ENCODE measurements at places on chromosomes 5 and 9.
A peak's percentile ranks its signal among the peaks of the same experiment; 100 is the strongest.

DNA sequence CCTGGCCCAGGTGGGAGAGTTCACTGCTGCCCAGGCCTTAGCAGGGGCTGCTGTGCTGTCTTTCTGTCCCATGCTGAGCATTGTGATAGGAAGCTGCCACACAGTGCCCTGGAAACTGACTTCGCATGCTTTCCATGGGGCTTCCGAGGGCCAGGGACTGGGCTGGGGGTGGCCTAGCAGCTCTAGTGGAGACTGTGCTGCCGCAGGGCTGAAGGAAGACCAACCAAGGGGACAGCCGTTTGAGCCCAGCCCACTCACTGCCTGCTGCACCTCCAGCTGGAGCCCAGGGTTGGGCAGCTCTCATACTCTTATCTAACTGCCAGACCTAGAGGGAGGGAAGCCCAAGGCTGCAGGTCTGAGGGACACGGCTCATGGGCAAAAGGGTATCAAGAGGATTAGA, 79.2 kb downstream of the RGS3 start:
- DNase-seq: no peak

DNA sequence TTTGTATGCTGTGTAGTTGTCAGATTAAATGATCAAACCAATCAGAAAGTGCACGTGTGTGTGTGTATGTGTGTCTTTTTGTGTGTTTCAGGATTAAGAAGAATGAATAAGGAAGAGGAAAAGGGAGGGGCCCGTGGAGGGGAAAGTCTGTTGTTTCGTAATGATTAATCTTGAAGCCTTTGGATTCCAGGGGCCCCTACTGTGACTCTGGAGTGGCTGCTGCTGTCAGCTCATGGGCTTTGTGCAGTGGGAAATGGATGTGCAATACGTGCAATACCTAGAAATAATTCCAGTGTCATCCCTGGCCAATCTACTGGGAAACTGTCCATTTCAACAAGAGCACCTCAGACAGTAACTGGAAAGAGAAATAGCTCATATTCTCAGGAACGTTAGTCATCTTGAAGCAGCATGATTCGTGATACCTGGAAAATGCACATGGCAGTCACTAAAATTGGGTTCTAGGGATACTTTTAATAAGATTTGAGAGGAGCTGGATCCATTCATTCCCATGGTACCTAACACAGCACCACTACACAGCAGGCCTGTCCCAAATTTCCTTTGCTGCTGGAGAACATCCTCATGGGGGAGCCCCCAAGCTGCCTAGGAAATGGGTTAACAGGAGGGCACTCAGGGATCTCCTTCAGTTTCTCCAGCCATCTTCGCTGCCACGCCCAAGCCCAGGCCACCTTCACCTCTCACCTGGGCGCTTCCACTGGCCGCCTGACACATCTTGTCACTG, 186.3 kb downstream of the NR3C1 start:
- no peak for DNase-seq

GRCh38 chr5:112418659-112419163, 366 bp downstream of the EPB41L4A start:
- DNase-seq: no peak

GRCh38 chr5:107519900-107520354, 150.8 kb downstream of the EFNA5 start:
- DNase-seq: no peak

DNA sequence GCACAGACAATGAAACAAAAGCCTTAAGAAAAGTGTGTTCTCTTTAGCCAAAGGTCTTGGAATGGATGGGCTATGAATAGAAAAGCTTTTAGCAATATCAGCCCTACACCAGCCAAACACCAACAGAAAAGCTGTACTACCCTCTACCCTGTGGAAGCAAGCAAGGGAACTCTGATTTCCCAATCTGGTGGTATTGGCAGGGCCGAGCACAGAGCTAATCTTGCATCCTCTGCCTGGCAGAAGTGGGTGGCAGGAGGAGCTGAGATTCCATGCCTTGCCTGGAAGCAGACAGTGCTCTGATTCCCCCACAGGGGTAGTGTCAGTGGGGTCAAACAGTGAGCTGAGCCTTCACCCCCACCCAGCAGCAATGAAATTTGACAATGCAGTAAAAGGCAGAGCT, 29.6 kb upstream of the ZNF782 start:
- no peak for DNase-seq

GRCh38 chr5:32506799-32507198, 62.3 kb upstream of the ZFR start:
- no peak for DNase-seq

DNA sequence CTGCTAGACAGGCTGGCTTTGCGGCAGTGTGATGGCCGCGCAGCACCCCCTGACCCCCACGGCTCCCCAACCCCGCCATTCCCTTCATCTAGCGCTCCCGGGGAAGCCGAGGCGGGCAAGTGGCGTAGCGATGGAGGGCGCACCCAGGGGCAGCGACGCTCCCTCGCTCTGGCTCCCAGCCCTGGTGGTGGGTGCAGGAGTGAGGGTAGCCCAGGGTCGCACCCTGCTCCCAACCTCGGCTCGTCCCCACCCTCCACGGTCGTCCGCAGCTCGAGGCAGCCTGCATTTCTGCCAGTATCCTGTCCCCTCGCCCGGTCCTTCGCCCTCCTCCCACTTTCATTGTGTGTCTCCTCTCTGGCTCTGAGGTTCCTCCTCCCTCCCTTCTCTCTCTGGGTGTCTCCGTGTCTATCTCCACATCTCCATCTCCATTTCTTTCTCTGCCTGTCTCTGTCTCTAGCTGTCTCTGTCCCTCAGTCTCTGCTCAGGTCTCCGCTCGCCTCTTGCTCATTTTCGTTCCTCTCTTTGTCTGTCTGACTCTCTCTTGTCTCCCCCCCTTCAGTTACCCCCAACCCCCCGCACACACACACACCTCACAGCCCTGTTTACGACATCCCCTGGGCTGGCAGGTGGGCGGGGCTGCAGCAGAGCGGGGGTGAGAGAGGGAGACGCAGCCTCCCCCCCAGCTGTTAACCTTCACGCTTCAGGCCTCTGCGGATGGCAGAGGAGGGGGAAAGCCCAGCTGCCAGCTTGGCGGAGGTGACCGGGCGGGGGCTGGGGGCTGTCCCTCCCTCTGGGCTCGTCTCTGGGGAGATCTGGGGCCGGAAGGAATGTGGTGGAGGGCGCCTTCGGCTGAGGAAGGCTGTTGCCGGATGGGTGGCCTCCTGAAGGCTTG, 48.7 kb upstream of the PSD2 start:
- peak; percentile 60 for DNase-seq

DNA sequence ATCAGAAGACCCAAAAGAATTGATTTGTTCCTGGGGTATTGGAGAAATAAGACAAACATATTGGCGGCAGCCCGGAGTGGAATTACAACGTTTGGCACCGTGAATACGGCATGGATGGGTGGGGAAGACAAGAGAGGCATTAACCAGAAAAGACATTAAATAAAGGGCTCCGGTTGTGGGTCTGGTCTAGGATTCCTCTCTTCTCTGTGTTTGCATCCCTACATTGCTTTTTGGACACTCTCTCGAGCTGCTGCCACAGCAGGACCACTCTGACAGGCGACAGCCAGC, 138.7 kb upstream of the PALM2AKAP2 start:
- DNase-seq: no peak

DNA sequence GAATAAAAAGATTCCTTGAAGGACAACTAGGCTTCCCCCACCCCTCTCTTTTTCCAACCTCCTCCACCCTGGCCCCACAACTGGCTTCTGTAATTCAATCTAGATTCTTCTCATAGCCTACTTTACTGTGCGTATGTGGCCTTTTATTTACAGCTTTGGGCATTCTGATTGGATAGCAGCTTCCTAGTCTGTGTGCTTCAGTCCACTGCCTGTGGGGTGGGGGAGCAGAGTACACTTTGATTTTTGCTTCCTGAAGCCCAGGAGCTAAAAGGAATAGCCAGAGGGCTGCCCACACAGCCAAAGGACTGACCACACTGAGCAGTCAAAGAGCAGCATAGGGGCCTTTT, 30.4 kb downstream of the RUSC2 start:
- no peak for DNase-seq

DNA sequence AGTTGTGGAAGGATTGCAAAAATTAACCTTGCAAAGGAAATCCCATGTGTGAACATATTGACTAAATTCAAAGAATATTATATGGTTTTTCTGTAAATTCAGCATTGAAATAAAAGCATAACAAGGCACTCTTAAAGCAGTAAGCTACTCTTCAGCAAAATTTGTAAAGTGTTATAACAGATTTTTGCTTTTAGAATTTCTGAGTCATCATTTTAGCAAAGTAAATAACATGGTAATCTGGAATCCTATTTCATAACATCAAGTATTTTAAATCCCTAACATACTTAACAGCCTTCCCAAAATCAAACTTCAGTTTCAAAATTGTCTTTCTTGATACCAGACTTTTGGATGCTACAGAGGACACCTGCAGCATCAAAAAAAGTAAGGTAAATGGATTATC, 436.0 kb upstream of the CDH9 start:
- no peak for DNase-seq

- DNase-seq: no peak
Measured at GRCh38 chr5:178392931-178393394, 160.4 kb upstream of the PHYKPL start.

DNA sequence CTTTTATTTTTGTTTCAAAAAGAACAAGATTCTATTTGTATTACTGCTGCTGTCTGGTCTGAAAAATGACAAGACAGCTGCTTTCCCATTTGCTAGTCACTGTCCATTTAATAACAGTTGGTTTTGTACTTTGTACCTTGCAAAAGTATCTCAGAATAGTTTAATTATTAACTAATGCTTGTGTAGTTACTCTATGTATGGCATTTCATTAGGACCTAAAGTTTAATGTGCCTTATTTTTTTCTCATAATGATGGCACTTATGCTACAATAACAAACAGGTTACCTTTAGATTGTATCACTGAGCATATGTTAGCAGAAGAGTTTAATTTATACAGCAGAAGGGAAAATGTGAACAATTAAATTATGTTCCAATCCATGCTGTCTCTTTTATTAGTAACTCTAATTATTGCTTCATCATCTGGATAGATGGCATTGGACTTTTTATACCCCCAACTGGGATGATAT, 134.2 kb downstream of the CDH10 start:
- DNase-seq: no peak

DNA sequence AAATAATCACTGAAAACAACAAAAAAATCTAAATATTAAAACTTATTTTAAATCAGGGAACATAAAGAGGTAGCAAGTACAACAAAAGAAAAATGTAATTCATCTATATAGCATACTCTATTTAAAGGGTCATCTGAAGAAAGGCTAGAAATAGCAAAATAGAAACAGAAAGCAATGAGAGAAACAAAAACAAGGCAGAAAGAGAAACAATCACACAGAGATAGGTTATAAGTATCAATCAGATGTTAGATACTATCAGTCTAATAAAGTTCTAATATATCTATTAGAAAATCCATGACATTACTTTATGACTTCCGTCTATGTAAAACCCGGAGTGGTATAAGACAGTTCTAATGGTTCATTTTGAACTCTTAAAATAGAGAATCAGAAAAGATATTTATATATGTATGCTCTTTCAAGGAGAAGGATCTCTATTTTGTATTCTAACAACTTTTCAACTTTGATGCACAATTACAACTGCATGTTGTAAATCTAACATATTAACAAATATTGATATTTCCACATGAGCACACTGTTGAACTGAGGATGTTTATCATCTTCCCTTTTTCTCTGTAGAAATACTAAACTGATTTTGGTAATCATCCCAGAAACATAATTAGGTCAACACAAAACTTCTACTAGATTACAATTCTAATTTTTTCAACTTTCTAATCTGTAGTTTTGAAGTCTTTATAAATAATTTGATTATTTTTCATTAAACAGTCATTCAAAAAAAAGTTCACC, 15.8 kb downstream of the RICTOR start:
- no peak for DNase-seq

GRCh38 chr5:159189310-159189709, 20.0 kb downstream of the RNF145 start:
- DNase-seq: no peak

DNA sequence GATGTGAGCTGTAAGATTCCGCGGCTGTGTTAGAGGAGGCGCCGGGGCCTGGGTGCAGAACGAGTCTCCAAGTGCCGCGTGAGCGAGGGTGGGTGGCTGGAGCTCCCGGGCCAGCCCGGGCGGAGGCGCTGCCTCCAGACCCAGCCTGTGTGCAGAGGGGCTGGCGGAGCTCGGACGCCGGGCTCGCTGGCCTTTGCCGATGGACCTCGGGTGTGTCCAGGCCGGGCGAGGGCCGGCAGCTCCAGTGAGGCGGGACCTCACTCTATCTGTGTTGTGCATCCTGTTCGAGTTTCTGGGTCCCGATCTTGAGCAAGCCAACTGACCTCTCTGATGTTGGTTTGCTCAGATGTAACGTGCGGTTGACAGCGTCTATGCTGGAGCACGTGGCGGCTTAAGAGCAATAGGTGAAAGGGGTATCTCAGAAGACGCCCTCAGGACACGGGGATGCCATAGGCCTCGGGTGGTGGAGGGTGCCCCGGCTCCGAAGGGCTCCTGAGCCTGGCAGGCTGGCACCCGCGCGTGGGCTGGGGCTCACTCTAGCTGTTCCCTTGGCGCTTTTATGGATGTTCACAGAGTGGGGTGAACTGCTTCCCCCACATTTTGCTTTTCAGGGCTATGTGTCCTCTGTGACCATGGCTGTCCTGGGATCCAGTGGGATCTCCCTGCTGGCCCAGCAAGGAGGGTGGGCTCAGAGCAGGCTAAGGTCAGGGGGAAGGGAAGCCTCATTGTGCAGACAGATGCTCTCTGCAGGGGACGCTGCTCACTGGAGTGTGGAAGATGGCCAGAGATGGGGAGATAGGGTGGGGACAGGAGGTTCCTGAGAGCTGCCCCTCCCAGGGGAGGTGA, 69.8 kb downstream of the MRPL36 start:
- DNase-seq: no peak

GRCh38 chr5:178630475-178630930, 3.7 kb upstream of the CLK4 start:
- no peak for DNase-seq

DNA sequence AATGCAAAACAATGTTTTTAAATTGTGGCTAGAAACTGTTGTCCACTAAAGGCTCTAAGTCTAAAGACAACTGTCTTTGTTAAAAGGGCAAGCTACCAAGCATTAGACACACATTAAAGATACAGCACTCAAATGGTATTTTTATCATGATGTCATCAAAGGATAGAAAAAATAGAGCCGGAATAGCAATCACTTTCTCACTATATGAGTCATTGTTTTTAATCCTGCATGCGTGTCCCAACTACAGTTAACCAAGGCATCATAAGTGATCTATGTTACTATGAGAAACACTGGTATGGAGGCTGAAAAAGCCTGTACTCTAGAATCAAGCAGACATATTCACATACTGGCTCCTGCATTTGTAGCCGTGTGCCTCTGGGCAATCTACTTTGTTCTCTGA, 1.9 kb upstream of the PJA2 start:
- no peak for DNase-seq

Data from stimulated activated CD4-positive, alpha-beta T cell treated with anti-CD3 and anti-CD28 coated beads, Interleukin-4, amount 100 ng/mL, for 4 hours (primary cell).